ENCODE measurements at places on chromosomes 5 and 9. TPM values are rescaled to one million over a fixed set of nuclear protein-coding genes. Genes with fewer than 3 reads are reported as not detected.

Gene DNAI1
- not detected for total RNA-seq

Gene CBY3
- 0.76 TPM for total RNA-seq

Gene TMEM215
- total RNA-seq, result not detected

Gene ZNF608
- total RNA-seq, result not detected

Gene SLC1A1
- total RNA-seq, result 1.00 TPM

Gene PPP3R2
- not detected for total RNA-seq

Gene CAMSAP1
- total RNA-seq, result 40.6 TPM

Data from CD4-positive, alpha-beta memory T cell (primary cell).